ENCODE measurements at places on chromosomes 4 and X.

DNA sequence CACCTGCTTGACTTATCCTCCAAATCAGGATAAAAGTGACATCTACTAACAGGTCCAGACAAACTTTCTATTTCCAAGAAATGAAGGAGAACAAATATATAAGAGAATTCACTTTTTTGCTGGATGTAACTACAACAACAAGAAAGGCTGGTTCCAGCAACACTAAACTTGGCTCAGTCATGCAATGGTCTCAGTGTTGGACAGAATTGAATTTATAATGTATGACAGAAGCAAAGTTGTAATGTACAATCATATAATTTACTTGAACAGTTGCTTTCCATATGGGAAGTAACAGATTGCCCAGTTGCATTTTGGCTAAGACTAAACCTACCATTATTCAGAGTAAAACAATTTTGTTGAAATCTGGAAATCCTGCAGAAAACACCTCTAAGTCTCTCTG, 183.3 kb upstream of the INTU start:
- DNase-seq: no peak

- DNase-seq: no peak
Observed at GRCh38 chrX:150014525-150014924, 76.2 kb upstream of the EOLA2 start.

DNA sequence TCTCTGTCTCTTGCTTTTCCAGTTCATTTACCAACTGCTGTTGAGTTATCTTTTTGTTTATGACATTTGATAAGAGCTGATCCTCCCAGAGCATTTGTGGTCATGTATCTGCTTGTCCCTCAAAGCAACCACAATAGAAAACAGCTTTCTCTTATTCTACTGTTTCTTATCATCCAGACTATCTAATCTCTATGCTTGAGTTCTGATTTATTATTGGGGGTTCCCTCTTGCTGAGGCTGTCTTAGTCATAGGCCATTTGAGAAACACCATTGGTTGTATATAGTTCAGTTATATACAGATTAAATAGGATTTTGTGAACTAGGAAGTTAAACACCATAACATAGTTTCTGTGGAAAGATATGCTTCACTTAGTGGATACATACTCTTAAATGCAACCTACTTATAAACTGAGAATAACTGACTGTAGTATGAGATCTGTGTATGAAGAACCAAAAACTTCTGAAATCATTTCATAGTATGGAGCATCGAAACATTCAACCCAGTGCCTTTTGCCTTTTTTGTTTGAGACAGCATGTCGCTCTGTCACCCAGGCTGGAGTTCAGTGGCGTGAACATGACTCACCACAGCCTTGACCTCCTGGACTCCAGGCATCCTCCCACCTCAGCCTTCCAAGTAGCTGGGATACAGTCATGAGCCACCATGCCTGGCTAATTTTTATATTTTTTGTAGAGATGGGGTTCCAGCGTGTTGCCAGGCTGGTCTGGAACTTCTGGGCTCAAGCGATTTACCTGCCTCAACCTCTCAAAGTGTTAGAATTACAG, 75.8 kb downstream of the STIM2 start:
- DNase-seq: no peak

GRCh38 chr4:162356181-162356580, 192.4 kb upstream of the FSTL5 start:
- DNase-seq: no peak

DNA sequence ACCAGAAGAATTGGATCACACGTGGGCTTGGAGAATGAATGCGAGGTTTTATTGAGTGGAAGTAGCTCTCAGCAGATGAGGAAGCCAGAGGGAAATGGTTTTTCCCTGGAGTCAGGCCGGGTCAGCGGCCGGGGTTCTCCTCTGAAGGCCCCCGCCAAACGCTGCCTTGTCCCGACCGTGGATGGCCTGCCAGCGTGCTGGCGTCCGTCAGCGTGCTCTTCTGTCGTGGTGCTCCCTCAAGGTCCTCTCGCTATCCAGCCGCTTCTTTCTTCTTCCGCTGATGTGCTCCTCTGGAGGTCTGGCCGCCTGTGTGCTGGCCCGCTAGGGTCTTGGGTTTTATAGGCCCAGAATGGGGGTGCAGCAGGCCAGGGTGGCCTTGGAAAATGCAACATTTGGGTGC, 632.2 kb downstream of the TRAM1L1 start:
- no peak for DNase-seq

DNA sequence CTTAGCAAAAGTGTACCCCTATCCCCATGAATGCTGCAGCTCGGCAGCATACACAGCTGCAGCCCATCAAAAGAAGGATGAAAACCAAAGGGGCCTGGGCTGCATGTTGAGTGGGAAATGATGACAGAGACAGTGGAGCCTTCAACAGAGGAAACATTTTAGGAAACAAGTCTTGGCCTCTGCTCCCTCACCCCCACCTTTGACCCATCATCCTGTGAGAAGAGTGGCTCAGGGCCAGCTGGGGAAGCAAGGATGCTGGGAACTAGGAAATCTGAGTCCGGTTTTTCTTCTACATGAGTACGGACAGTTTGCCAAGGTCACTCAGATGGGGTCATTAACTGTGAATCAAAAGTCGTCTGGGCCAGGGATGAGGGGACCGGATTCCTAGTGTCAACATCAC, 37.2 kb downstream of the IDS start:
- DNase-seq: no peak

DNA sequence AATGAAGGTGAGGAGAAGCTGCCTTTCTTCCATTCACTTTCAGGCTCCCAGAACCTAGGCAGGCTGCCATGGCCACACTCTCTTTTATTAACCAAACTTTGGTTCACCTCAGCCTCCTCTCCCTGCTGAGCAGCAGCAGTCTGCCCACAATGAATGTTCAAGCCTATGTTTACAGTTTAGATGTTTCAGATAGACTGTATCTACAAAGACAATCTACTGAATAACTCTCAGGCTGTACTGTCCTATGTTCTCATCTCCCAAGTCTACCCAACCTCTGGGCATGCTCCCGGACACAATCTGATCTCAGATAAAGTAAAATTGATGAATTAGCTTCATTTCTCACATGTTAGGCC, 59.2 kb upstream of the TMEM164 start:
- DNase-seq: no peak

DNA sequence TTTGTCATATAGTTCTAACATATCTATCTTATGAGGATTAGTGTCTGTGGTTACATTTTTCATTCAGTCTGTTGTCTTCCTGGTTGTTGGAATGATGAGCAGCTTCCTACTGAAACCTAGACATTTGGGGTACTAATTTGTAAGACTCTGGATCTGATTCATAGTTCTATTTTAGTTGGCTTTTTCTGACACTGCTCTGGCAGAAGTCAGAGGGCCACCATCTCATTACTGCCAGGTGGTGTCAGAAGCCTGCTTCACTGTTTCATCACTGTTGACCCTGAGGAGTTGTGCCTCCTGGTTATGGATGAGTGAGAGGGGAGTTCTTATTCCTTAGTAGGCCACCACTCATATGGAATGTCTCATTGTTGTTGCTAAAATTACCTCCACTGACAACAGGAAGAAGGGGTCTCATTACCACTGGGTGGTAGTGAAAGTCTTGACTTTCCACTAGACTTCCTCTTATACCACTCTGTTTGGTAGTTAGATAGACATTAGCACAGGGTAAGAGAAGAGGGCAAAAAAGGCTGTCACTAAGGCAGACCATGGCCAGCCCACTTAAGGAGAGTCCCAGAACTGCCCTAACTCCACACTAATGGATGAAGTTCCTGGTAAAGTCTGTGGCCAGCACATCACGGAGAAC, 395.2 kb downstream of the SPOCK3 start:
- DNase-seq: no peak

DNA sequence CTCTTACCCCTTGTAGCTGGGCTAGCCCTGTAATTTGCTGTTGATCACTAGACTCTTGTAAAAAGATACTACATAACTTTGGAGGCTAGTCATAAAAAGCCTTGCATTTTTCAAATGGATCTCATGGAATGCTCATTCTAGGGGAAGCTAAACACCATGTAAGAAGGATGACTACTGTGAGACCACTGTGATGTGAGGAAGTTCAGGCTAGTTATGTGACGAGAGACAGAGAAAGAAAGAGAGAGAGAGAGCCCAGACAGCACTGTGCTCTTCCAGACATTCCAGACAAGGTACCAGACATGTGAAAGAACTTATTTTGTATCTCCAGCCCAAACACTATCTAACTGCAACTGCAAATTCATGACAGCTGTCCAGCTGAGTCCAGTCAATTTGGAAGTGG, 404.6 kb upstream of the PITX2 start:
- no peak for DNase-seq

DNA sequence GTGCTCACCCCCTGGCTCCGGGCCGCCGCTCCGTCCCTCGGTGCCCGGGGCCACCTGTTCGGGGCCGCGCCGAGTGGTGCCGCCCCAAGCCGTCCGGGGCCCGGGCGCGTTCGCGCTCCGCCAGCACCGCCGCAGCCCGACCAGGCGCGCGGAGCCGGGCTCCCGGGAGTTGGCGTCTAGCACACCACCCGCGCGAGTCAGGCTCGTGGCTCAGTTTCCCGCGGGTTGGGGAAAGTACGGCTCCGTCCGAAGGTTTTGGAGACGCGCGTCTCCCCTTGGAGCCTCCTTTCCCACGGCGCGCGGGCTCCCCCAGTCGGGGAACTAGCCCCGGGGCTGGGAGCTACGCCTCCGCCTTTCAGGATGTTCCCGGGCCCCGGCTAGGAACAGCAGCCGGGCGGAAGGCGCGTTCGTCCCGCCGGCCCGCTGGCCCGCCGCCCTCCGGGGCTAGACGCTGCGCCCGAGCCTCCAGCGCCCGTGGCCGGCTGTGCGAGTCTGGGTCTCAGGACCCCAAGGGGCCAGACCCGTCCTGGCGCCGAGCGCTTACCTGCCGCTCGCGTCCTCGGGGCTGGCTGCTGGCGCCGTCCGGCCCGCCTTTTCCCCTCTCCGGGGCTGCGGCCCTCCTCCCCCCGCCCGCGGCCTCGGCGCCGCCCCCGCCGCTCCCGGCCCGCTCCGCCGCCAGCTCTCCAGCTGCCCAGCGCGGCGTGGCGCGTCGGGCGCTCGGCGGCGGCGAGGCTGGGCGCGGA, at the start of gene ADGRG2:
Gene ADGRG2 (minus strand): TSS at position 571 of the 743 bp plus-strand sequence. CDS start 53,634 bp downstream, outside the sequence.
- no peak for DNase-seq

DNA sequence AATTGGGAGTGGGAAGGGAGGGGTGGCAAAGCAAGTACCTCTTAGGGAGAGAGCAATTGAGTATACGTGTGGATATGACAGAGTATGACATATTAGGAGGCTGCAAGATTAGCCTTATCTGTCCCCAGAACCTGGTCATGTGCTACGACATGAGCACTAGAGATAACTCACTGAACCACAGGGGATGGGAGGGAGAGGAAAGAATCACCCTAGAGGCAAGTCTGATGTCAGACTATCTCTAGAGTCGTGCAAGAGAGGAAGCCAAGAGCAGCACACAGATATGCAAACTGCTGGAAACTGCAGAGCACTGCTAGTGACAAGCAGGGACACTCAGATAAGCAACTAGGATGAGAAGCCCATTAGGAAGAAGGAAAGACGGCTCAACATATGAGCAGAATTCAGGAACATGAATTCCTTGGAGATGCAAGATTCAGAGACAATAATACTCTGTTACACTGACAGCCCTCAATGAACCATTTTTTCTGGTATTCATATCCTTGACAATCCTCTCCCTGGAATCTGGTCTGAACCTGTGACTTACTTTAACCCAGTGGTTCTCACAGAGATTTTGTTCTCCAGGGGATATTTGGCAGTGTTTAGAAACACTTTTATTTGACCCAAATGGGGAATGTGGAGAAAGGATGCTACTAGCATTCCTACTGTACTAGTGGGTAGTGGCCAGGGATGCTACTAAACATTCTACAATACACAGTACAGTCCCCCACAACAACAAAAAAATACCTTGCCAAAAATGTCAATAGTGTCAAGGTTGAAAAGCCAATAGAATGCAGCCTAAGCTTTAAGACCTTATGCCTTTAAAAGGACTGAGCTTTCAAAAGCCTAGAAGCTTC, 84.0 kb upstream of the BMP2K start:
- DNase-seq: no peak

GRCh38 chr4:26048950-26049349, 134.9 kb downstream of the SMIM20 start:
- DNase-seq: no peak

GRCh38 chr4:76738086-76738931, 159.6 kb downstream of the SOWAHB start:
- DNase-seq: no peak

GRCh38 chrX:68534691-68535090, 35.8 kb downstream of the YIPF6 start:
- no peak for DNase-seq

DNA sequence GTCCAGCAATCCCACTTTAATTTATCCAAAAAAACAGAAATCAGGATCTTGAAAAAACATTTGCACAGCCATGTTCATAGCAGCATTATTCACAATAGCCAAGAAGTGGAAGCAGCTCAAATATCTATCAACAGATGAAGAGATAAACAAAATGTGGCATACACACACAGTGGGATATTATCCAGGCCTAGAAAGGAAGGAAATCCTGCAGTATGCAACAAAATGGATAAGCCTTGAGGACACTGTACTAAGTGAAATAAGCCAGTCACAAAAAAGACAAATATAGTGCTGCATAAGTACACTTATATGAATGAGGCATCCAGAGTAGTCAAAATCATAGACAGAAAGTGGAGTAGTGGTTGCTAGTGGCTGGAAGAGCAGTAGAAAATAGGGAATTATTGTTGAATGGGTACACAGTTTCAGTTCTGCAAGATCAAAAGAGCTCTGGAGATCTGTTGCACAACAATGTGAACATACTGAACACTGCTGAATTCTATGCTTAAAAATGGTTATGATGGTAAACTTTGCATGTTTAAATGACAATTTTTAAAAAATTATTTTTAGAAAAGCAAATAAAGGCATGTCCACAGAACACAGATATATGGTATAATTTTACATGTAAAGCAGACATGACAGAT, 25.6 kb downstream of the CHM start:
- no peak for DNase-seq

GRCh38 chr4:104519588-104519987, 24.9 kb upstream of the CXXC4 start:
- no peak for DNase-seq

DNA sequence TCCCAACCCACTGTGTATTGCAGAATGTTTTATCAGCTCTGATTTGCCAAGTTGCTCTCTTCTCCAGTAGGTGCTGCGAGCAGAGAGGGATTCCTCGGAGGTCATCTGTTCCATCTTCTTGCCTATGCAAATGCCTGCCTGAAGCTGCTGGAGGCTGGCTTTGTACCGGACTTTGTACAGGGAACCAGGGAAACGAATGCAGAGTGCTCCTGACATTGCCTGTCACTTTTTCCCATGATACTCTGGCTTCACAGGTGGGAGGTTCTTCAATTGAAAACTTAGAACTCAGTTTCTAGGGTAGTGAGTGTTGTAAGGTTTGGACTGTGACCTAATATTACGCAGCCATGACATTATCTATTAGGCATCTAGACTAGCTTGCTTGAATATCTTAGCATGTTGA, 24.9 kb downstream of the AR start:
- DNase-seq: no peak

GRCh38 chr4:6806924-6807626, 24.5 kb downstream of the KIAA0232 start:
- DNase-seq: no peak

DNA sequence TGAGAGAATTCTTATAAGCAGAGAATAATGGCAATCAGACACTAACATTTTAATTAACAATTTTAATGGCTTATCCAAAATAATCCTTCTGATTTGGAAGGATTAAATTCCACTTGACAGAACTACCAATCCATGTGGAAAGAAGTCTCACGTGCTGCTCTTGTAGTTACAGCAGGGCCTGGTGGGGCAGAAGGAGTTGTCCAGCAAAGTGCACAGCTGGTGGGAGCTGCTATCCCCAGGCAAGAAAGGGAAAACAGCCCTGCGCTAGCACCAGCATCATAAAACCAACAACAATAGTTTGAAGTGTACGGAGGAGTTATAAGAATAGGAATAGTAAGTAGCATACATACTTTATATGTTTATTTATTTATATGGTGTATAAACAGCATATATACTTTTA, 127.4 kb upstream of the TRIM2 start:
- no peak for DNase-seq
